Stimulated activated CD4-positive, alpha-beta T cell treated with anti-CD3 and anti-CD28 coated beads, TNF-alpha, amount 100 ng/mL, for 1 hour (primary cell): ENCODE measurements at places on chromosomes 12 and 14.

DNA sequence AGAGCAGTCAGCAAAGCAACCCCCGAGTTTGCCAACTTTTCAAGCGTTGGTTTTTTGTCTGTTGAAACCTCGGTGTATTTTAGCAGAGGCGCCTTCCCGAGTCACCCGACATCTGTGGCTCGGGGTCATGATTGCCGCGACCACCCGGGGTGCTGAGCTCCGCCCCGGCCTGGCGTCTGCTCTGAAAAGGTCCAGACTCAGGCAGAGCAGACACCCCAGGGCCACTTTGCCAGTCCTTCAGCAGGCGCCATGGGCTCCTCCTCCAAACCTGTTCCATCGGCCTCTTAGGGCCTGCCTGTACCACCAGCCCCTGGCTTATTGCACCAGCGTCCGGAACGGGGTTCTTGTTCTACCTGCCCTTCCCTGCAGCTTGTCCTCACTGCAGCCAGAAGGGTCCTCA is 19.1 kb downstream of the ANKRD9 start:
- DNase-seq, result no peak

DNA sequence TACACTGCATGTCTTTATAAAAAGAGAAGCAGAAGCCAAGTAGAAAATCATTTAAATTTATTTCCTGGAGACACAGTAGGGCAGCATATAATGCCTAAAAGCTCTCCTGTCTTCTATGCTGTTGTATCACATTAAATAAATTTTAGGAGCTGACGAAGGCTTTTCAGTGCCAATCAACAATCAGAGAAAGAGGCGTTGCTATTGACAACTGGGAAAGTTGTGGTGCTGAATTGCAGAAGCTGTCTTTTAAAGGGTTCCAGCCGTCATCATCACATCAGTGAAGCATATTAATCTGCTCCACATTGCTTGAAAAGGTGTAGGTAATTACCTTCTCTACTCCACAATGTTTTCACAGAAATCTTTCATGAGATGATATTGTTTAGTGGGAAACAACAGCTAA is 103.9 kb downstream of the FSCB start:
- DNase-seq, result no peak

- no peak for DNase-seq
These were observed 104.3 kb upstream of the SLC35F4 start for GRCh38 chr14:57970175-57970574.

- DNase-seq, result no peak
These were observed 51.0 kb downstream of the FGD4 start for GRCh38 chr12:32450363-32450762.

DNA sequence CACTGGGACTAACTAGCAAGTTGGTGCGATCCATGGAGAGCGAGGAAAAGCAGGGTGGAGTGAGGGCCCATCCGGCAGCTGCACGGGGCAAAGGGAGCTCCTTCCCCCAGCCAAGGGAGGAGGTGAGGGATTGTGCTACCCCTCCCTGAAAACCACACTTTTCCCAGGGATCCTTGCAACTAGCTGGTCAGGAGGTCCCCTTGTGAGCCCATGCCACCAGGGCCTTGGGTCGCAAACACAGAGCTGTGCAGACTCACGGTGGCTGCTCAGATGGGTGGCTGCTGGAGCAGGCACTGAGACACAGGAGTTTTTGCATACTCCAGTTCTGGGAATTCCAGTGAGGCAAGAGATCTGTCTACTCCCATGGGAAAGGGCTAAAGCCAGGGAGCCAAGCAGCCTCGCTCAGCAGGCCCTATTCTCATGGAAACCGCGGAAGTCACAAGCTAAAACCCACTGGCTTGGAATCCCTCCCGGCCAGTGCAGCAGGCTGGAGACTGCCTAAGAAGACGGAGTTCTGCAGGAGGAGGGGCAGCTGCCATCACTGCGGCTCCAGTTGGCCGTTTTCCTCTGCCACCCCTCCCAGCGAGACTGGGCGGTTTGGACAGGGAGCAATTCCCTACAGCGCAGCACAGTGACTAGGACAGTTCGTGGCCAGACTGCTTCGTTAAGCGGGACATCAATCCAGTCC is 10.9 kb upstream of the ZNF705A start:
- no peak for DNase-seq

DNA sequence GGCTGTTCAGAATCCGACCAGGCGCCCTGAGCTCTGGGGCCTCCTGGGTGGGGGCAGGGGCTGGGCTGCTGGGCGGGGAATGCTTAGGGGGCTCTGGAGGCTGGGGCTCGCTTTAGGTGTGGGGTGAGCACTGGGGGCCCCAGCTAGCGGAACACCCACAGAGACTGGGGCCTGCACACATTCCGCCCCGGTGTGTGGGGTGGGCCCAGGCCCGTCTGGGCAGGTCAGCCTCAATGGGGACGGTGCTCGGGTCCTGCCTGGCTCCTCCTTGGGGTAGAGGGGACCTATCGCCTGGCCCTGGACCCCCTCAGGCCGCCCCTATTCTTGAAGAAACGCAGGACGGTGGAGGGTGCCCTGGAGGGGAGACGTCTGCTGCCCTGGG is 364.8 kb downstream of the TMEM121 start:
- DNase-seq, result no peak

DNA sequence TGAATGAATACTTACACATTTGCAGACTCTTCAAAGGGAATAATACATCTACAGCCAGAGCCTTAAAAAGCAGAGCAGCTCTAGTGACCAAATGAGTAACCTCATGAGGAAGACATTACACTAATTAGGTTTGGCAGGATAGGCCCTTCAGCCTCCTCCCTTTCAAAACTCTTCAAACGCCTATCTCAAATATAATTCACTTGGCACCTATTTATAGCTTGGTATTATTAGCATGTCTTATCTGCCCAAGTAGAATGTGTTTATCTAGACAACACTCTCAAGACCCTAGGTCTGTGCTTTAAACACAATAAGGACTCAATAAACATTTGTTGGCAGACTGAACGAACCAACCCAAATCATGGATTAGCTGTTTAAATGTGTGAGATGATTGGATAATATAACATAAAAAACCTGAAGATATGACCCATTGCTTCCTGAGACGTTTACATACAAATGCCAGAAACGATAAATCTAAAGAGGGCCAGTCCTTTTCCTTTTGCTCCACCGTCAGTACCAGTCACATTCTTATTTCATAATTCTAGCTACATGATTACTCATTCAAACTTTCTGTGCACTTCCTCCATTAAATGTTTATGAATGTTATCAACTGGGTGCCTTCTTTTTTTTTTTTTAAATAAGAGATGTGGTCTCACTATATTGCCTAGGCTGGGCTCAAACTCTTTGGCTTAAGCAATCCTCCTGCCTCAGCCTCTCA is 123.3 kb downstream of the CEP83 start:
- no peak for DNase-seq

DNA sequence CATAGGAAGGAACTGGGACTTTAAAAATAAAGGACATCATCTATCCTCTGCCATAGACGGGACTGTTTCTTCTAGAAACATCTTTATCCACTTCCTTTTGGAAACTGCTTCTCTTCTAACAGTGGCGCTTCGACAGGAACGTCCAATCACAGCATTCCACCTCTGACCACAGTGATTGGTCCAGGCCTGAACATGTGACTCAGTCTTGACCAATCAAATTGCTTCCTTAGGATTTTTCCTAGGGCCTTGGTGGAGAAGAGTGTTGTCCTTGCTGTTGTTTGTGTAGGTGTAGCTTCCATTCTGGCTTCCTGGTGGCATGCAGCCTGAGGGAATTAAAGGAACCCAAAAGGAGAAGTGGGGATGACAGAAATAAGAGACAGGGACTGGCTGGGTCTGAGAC is 182.4 kb upstream of the TBX3 start:
- no peak for DNase-seq

DNA sequence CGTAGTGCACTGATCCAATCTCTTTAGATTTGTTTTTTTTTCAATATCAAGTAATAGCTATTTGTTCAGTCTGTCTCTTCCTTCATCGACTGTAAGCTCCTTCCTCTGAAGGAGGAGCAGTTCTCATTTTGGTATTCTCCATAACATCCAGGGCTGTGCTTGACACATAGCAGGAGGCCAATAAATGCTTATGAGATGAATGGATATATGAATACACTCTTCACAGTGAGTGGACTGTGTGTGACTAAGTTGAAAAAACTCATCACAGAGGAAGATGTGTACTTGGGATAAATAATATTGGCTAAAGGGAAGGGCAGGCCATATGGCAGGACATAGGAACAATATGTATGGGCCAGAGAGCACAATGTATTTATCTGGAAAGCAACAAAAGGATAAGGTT is 205.3 kb upstream of the PRICKLE1 start:
- DNase-seq, result no peak

DNA sequence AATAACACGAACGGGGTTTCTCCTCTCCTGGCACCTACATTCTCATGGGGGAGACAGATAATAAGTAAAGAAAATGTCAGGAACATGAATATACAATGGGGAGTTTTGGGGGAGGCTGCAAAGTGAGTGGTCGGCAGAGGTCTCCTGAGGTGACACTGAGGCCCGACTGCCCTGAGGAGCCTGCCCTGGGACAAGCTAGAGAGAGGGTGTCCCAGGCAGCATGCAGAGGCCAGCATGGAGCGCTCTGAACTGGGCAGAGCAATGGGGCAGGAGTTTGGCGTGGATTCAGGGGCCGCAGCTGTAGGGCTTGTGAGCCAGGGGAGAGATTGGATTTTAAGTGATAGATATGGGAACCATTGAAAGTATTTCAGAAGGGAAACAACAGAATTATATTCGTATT is 320.5 kb downstream of the CACNA1C start:
- no peak for DNase-seq

DNA sequence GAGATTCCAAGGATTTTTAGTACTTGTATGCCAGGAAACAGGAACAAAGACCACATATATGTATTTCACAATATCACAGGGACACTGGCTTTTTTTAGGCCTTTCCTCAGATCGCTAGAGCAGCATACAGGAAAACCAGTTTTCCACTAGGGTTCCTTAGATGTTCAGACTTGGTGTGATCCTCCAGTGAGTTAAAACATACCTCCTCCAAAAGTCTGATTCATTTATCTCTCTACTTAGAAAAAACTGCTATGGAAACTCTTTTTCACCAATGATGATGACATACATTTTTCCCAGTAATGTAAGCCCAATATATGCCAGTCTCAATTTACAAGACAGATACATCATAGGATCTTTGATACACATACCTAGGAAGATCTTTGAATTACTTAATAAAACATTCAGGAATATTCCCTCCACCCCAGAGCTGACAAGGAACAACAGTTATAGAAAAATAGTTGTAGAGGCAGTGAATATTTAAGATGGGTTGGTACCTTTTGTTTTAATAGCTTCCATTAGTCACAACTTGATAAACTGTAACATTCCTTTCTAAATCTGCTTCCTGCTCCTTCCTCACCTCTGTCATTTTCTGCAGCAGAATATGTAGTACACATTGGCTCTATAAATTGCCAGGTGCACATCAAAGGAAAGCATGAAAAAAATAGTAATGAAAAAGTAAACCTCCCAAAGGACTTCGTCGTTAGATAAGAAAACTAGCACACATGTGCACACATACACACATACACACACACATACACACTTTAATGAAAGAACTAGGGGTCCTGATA is 27.5 kb downstream of the BCAT1 start:
- no peak for DNase-seq

DNA sequence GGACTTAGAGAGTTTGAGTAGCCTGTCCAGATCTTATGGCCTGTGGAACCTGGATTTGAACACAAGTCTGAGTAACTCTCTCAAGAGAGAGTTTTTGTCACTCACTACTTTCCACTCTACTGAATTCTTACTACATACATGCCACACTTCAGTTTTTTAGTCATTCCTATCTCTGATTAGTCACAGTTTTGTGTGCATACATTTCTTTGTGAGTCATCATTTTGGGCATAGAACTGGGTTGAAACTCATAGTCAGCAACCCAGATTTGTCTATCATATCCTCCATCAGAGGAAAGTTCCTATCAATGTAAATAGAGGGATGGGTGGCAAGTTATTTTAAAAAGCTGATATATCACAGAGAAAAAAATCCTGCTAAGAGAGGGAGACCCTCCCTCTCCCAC is 42.9 kb downstream of the FLRT2 start:
- DNase-seq, result no peak
